Large intestine (tissue), 12 donors: ENCODE measurements at places on chromosomes 11 and 22. TPM values are rescaled to one million over a fixed set of nuclear protein-coding genes. Genes with fewer than 3 reads are reported as not detected.

Gene ZNF280A
- not detected for polyA plus RNA-seq

Gene ARVCF
- polyA plus RNA-seq = 21.8 TPM

Gene OR52H1
- not detected for polyA plus RNA-seq

DNA sequence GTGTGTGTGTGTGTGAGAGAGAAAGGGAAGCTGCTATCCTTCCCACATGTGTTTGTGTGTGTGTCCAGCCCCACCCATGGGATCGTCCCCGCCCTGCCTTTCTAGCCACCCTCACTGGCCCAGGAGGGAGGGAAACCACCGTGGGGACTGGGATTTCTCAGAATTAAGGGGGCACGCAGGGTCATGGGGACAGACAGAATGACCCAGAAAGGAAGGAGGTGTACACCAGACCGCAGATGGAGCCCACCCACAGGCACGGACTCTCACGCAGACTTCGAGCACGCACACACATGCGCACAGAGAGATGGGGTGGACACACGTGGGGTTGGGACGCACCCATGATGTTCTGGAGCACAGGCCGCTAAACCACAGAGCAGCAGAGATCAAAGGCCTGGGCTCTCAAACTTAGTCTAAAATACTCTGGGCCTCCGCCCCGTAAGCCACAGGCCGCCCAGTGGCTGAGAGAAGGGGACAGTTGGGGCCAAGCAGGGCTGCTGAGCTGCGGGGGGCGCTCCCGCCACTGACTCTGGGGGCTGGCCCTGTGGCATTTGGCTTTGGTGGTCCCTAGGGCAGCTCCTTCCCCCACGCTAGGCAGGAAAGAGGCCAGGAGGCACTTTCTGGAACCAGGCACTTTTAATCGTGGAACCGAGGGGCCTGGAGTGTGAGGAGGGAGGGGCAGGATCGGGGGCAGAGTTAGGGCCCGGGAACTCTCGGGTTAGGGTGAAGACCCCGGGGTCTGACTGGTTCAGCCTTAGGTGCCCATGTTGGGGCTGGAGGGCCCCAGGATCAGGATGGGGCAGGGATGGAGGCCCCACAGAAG, 1.5 kb downstream of the IFITM5 start:
- DNase-seq = no peak

DNA sequence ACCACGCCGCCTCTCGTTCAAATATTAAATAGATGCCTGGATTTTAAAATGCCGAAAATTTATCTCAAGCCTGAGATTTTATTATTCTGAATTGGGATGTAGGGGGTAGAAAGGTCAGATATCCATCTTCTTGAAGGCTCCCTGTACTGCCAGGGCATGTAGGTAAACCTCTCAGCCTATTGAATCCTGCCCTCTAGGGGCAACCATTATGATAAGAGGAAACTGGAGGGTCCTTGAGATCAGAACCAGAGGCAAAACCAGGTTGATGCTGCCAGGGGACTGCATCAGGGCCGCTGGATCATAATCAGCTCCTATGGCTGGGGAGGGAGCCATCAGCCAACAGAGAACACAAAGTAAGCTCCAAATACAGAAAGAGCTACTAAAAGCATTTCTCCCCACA, 92.4 kb downstream of the KCNC1 start:
- DNase-seq = no peak

DNA sequence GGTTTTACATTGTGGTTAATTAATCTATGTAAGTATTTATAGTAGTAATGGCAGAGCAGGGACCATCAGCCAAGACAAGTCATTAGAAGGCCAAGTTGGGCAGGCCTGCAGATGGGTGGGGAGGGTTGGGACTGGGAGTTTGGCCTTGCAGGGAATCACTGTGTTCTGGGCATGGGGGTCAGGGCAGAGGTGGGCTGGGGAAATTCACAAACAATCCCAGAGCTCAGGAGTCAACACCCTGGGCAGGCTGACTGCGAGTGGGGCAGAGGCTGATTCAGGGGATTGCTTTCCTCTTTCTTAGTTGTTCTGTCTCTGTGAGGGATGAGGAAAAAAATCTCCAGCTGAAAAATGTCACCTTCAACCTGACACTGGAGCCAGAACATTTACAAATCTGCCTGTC, 322.5 kb downstream of the NTM start:
- no peak for DNase-seq

DNA sequence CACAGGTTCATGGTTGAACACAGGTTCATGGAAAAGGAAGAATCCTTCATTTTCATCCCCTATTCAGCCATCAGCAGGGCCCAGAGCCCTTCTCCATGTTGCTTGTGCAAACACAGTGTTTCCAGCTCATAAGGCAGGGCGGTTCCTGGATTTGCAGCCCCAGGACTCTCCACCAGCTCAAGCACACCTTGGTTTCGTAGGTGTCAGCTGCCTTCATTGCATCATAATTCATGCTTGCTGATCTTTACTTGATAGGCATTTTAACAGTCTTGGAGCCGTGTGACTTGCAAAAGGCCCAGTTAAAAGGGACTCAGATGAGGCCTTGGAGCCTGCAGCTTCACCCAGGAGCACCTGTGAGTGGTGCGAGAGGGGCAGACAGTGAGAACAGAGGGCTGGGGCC, 318.1 kb upstream of the B3GAT1 start:
- peak; percentile 93 for DNase-seq

Gene OR8A1
- polyA plus RNA-seq = not detected

GRCh38 chr11:118791961-118792569, 1.1 kb upstream of the DDX6 start:
- DNase-seq = peak; percentile 61

Gene LRRC55
- polyA plus RNA-seq = 2.5 TPM

Gene FOXRED1
- 39.4 TPM for polyA plus RNA-seq

DNA sequence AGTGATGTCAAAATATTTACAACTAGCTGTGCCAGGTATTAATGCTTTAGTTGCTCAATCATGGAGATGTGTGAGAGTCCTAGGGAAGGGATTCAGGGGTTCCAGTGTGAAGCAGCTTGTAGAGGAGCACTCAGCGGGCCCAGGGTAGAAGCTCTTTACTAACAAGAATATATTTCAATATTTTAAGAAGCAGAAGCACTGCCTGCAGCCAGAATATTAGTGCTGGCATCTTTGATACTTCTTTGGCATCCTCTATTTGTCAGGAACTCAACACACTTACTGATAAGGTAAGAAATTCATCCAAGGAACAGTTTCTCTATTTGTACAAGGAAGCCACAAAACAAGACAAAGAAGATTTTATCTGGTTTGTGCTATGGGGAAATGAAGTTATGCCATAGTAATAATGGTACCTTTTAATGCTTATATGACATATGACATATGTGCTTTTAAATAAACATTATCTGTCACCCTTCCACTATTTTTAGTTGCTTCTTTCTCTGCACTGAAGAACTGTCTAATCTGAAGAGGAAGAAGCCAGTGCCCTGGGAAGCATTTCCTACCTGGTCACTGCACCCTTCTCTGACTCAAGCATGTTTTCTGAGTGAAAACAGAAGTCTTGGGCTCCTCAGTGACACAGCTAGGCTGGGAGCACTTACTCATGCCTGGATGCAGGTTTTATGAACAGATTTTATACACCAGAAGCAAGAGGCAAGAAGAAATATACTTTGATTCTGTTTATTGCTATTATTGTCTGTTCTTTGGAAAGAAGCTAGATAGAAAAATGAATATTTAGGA, 388.1 kb upstream of the CCDC90B start:
- DNase-seq = no peak

DNA sequence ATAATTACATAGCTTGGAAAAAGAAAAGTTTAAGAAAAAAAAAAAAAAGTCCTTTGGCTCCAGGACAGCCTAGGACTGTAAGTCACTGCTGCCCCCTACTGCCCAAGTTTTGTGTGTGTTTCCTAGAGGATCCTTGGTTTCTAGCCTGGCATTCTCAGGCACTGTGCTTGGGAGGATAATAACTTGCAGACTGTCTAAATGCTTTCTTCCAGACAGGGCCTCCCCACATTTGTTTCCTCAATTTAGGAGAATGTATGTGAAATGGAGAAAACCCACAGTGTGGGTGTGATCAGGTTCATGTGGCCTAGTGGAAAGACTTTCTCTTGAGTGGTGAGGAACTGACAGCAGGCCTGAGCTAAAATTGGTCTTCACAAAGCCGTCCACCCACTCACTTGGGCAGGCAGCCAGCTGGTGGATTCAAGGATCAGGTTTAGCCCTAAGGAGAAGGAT, 191.0 kb downstream of the NAV2 start:
- peak; percentile 71 for DNase-seq

DNA sequence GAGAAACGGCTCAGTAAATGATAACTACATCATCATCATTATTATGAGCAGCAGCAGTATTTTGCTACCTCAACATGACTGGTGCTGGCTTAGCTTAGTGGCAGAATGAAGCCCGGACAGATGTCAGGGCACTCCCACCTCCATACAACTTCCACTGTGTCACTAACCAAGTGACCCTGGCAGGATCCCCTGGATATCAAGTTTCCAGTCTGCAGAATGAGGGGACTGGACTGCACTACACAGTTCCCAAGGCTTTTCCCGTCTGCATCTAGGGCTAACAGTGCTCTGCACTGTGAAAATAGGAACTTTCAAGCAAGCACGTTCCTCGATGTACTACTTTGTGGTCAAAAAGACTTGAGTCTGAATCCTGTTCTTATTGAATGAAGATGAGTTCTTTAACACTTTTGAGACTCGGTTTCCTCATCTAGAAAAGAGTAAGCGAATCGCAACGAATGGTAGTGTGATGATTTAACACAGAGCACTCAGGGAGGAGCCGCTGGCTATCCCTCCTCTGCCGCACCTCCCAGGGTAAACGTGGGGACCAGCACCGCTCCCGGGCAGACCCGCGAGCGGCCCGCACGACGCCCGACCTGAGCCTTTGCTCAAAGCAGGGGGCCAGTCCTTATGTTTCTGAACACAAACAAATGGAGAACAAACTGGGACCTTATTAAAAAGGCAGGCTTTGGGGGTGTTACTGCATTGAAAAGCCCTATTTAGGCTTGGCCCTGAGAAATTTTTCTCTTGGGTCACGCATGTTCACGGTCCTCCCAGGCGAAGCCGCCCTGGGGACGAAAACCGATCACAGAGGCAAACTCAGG, 910 bp downstream of the CLTCL1 start:
- peak; percentile 13 for DNase-seq

Gene FOLR2
- 15.0 TPM for polyA plus RNA-seq

DNA sequence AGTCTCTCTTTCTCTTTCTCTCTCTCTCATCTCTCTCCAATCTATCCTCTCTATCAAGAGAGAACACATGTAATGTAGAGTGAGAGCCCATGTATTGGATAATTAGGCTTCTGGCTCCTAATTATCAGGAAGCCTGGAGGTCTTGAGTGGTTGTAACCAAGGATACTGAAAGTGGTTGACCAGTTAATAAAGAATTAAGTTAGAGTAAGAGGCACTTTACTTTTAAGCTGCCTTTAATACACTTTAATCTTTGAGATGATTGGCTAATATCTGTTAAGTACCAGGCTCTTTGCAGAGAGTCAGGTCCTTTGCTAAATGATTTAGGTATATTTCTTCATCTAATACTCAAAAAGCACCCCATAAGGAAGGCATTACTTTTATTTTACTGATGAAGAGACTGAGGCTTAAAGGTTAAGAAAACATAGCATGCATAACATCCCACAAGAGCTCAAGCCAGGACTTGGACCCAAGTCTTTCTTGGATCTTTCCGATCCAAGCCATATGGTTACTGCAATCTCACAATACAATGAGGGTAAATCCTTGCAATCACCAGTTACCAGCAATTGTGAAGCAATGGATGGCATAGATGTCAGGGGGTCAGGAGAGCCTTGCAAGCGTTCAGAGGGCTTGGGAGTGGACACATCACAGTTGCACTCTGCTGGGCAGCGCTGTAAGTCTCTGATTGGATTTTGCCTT, 22.1 kb downstream of the CD44 start:
- DNase-seq = no peak

GRCh38 chr11:95768521-95768920, 21.1 kb downstream of the FAM76B start:
- DNase-seq = no peak

DNA sequence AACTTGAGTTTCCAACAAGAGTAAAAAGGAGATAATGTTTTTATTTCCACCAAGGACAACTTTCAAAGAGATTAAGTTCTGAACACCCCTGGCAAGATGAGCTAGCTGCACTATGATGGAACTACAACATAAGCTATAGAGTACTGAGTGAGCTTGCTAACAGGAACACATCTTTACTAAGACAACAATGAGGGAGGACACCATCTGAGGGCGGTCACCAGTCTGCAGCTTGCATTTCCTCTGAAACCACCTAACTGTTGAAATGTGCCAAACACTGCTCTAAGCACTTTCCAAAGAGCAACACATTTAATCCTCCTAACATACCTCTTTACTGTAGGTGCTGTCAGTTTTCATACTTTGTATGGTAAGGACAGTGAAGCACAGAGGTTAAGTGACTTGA, 68.4 kb downstream of the TCF20 start:
- no peak for DNase-seq

Gene C11orf86
- 16.0 TPM for polyA plus RNA-seq

- DNase-seq = no peak
Observed at GRCh38 chr11:132056689-132057088, 686.3 kb downstream of the NTM start.

Gene KRTAP5-2
- polyA plus RNA-seq = 0.42 TPM

Gene OR8D4
- not detected for polyA plus RNA-seq

DNA sequence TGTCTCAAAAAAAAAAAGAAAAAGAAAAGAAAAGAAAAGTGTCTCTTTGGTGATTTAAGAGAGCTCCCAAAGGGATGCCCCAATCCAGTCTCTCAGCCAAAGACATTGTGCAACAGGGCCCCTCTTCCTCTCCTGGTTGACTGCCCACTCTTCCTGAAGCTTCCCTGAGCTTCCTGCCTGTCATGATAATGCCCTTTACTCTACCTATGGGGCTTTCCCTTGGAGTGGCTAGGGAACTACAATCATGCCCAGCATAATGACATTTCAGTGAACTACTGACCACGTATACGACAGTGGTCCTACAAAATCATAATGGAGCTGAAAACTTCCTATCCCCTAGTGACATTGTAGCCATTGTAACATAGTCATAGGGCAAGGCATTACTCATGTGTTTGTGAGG, 118.0 kb downstream of the RASSF10 start:
- DNase-seq = no peak

Gene CARD16
- polyA plus RNA-seq = 25.6 TPM

Gene IFITM10
- 0.67 TPM for polyA plus RNA-seq

GRCh38 chr22:19149991-19150390, at the start of gene GSC2:
GSC2 (minus strand) TSS chr22:19150292; CDS start chr22:19150283, 9 bp downstream.
- DNase-seq = no peak

GRCh38 chr22:30861688-30862552, 106.7 kb downstream of the MORC2 start:
- DNase-seq = no peak

Gene HBE1
- 5.6 TPM for polyA plus RNA-seq

Gene DGAT2
- 70.2 TPM for polyA plus RNA-seq
